ENCODE measurements at places on chromosomes 7 and 10. TPM values are rescaled to one million over a fixed set of nuclear protein-coding genes. Genes with fewer than 3 reads are reported as not detected.

Gene PDZD7
- total RNA-seq = 2.1 TPM

Gene TEX36
- not detected for total RNA-seq

Gene ITIH2
- total RNA-seq = 2.9 TPM

Gene TMEM60
- 12.6 TPM for total RNA-seq

Gene LHPP
- total RNA-seq = 18.2 TPM

Data from camera-type eye (tissue), 1 donor.